LoVo (cell line): ENCODE measurements at places on chromosomes 6 and 20.
A peak's percentile ranks its signal among the peaks of the same experiment; 100 is the strongest.

DNA sequence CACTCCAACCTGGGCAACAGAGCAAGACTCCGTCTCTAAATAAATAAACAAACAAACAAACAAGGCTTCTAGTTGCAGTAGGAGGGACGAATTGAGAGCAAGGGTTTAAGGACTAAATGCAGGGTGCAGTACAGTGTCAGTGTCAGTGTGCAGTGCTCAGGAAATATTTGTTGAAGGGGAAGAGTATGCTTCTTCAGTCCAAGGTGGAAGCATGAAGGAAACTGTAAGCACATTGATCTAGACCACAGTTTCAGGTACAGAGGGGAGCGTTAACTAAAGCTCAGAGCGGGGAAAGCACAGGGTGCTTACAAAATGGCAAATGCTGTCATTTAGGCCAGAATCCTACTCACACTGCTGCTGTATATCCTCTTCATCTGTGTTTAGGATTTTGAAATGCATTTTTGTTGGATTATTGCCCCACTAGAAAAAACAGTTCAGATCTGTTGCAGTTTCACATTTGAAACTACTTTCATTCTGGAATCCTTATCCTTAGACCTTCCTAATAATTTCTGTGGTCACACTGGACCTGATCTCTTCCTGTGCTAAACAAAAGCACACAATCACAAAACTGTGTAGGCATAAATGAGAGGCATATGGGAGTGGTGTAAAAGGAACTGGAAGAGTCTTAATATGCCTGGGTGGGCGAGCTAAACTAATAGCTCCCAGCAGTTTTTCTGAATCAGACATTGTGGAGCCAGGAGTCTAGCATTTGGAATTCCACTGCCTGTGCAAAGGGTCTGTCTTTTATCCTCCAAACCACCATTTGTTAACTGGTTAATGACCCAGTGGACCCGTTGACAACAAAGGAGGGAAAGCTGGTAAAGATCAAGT is 41.4 kb downstream of the CBFA2T2 start:
- no peak for DNase-seq

DNA sequence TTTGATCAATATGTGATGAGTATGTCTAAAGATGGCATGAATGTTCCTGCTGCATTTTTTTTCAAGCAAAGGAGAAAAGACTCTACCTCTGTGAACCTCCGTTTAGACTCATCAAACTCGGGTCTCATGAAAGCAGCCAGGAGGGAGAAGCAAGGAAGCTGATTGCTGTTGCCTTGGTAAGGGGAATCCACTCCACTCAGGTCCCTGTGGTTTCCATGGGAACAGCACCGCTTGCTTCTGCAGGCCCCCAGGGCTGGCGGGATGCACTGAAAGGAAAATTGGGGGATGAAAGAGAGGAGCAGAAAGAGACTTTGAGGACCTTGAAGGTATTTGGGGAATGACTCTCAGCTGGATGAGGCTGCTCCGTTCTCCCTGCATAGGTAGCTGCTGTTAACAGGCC is 249.6 kb upstream of the RIN2 start:
- no peak for DNase-seq

DNA sequence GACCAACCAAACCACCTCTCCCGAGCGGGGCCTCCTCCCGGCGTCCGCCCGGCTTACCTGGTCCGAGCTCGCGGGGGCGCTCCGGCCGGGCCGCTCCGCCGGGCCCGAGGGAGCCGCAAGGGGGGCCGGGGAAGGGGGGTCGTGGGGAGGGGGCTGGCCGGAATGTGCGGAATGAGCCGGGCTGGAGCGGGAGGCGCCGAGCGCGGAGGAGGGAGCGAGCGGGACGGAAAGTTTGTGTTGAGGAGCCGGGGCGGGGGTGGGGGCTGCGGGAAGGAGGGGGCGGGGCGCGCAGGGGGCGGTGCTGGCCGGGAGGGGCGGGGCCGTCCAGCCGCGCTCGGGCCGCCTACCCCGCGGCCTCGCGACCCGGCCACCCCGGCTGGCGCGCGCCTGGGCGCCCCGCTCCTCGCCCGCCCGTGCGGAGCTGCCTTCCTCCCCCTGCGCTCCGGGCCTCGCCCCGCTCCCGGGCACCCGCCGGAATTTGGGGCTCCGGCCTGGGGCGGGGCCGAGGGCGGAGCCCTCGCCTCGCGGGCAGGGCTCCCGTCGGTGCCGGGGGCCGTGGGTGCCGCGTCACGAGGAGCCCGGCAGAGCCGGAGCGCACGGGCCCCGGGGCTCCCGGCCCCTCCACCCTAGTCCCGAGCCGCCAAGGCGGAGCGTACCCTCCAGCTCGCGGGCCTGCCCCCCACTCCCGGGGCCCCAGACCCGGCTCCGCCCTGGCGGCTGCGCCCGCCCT is at the start of gene TEAD3:
Gene TEAD3, minus strand, starts transcription at position 239 of the 730 bp plus-strand sequence.
- DNase-seq, result peak; percentile 72

GRCh38 chr6:123780021-123780420 is 23.6 kb upstream of the NKAIN2 start:
- no peak for DNase-seq

DNA sequence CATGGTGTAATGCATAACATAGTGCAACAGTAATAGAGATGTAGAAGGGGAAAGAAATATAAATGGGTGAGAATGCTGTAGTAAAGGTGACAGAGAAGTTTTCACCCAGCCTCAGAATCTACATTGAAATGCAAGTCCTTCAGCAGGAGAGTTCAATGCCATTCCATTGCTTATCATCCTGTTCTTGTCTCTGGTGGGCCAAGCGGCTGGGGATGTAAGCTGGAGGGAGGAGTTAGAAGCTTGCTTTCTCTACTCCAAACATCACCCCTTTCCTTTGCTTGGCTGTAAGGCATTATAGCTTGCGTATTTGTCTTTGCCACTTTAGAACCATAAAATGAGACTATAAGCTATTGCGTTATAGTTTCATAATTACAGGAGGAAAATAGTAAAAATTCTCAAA is 2.2 kb upstream of the FUT9 start:
- no peak for DNase-seq

DNA sequence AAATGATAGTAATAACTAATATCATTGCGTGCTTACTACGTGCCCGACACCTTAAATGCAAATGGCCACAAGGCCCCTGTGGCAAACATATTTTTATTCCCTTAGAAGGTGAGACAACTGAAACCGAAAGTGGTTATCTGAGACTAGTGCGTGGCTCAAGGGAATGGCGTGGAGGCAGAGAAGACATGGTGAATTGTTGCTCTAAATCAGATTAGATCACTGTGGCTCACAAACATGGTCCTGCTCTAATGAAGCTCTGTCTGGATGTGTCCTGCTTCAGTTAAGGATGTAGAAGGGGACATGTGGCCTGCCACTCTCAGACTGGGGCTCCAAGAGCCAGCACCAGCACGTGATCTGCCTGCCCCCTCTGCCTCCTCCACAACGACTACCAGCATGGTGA is 124.2 kb upstream of the GMDS start:
- DNase-seq, result no peak

DNA sequence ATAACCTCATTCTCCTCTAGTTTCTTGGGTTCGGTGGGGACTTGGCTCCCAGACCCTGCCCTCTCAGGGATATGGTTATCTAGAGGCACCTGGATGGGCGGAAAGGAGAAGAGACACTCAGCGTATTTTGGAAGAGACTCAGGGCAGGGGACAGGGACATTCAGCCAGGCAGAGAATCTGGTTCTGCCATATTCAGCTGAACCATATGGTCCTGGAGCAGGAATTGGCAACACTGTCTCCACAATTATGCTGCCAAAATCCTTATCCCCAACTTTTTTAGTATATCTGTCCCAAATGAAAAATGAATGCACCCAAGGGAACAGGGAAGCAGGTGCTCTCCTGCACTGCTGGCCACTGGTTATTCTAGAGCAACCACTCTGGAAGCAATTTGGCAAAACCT is 17.7 kb downstream of the SDC4 start:
- no peak for DNase-seq

- DNase-seq, result no peak
Measured at GRCh38 chr20:17951323-17951722, 17.3 kb downstream of the SNX5 start.

GRCh38 chr6:8506126-8506525 is 70.8 kb upstream of the SLC35B3 start:
- no peak for DNase-seq

- no peak for DNase-seq
Measured at GRCh38 chr6:14321992-14322772, 204.6 kb downstream of the CD83 start.

GRCh38 chr6:13733178-13733887 is 21.7 kb upstream of the RANBP9 start:
- DNase-seq, result no peak

- no peak for DNase-seq
Measured at GRCh38 chr6:143368426-143368825, 82.1 kb downstream of the ADAT2 start.

DNA sequence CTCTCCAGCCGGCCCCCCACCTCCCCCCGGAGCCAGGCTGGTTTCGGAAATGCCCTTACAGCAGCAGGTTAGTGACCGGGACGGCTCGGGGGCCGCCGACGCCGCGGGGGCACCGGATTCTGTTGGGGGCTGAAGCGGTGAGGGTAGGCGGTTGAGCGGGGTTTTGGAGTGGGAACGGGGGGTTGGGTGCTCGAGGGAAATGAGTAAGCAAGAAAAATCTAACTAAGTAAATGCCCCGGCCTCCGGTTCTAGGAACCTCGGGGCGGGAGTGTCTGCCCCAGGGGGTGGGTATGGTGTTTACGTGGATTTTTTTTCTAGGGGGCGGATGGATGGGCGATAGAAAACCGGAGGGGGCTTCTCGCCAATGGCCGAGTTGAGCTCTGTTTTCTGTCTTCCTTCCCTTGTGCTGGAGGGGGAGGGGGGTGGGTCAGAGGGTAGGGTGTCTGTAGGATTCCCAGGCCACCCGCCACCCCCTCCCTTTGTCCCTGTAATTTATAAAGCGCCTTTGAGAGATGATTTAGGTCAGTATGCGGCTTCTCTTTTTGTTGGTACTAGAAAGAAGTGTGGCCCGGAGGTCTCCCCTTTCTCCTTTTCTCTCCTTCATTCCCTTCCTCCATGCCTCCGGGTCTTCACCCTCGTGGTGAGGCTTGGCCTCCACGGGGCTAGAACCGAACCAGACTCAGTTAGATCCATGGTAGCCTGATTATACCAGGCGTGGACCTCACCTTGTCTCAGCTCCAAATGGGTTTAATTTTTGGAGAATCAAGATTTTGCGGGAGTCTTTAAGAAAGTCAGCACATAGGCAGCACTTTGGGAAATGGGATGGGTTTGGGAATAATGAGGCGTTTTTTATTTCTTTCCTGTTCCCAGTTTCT is 2.3 kb downstream of the E2F3 start:
- peak; percentile 32 for DNase-seq

GRCh38 chr20:25197183-25197869 is 1.8 kb downstream of the ENTPD6 start:
- DNase-seq, result no peak

GRCh38 chr6:1463751-1464426 is 74.5 kb downstream of the FOXF2 start:
- DNase-seq, result no peak

GRCh38 chr6:42275376-42276033 is 57.8 kb upstream of the MRPS10 start:
- DNase-seq, result no peak

GRCh38 chr6:90818163-90818562 is 231.3 kb upstream of the MAP3K7 start:
- DNase-seq, result no peak

DNA sequence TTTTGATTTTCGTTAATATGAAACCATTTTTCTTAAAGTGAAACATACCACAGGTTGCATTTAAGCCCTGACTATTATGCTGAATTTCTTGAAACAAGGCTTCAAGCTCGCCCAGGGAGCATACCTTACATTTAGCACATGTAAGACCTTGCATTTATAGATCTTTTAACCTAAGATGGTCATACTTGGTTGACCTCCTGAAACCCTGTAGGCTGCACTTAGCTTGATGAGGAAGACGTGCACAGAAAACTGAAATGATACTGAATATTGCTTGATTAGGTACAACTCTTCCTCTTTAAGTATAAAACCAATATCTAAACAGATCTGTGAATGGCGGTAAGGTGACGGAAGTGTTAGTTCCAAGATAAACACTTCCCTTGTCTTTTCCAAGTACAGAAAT is 82.2 kb downstream of the CTNNBL1 start:
- no peak for DNase-seq

- no peak for DNase-seq
Measured at GRCh38 chr6:22926790-22927354, 357.5 kb downstream of the HDGFL1 start.

DNA sequence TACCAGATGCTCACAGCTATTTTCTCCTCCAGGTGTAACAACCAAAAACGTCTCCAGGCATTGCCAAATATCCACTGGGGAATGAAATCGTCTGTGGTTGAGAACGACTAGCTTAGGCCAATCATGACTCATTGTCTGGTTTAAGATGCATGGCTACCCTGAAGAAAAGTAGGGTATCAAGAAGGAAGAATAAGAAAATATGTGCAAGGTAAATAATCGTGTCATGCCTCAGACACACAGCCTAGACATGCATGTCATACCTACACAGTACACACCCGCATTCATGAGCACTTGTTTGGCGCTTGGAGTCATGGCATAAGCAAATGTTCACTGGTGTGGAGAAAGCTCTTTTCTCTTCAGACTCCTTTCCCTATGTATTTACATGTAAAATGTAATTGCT is 745.7 kb downstream of the MAFB start:
- no peak for DNase-seq

- DNase-seq, result peak; percentile 64
Measured at GRCh38 chr20:14055127-14055742, 59.9 kb downstream of the MACROD2 start.

GRCh38 chr20:19921284-19921793 is 95.8 kb upstream of the NAA20 start:
- no peak for DNase-seq

- DNase-seq, result no peak
Measured at GRCh38 chr6:111828809-111829208, 44.4 kb downstream of the FYN start.

DNA sequence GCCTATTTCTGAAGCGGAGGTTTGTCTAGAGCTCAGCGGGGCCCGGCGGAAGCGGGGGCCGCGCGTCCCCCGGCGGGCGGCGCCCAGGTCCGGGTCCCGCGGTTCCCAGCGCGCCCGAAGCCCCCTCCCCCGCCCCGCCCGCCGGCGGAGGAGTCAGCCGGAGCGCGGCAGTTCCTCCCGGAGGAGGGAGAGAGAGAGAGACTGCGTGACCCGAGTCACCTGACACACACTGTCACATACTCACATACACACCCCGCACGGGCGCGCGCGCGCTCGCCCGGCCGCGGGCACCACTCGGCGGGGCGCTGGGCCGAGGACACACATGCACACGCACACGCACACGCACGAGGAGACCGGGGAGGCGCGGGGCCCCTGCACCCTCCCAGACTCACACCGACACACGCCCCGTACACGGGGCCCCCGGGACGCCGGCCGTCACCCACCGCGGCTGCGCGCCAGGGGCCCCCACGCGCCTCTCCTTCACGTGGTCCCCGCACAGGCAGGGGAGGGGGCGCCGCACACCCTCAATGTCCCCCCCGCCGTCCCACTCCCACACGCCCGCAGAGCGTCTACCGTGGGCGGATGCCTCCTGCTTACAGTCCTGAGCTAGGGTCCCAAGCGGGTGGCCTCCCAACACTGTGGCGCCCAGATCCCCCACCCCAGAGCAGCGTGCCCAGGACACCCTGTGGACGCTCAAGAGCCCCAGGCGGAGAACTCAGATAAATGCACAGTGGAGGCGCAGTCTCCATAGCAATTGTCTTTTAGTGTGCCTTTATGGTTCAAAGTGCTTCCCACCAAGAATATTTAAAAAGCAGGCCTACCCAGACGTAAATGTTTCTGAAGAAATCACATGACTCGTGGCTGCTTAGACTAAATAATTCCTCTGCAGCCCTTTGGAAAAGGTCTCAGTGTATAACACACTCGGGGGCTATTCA is at the start of gene RRAGD:
Gene RRAGD, minus strand, starts transcription at position 203 of the 935 bp plus-strand sequence. CDS start 280 bp downstream, outside the sequence.
- DNase-seq, result peak; percentile 67
